ENCODE measurements at places on chromosomes 7 and 10.

GRCh38 chr10:47357911-47358310 is 9.7 kb downstream of the RBP3 start:
- DNase-seq, result no peak

GRCh38 chr10:72250666-72251065 is 23.1 kb upstream of the DDIT4 start:
- no peak for DNase-seq

DNA sequence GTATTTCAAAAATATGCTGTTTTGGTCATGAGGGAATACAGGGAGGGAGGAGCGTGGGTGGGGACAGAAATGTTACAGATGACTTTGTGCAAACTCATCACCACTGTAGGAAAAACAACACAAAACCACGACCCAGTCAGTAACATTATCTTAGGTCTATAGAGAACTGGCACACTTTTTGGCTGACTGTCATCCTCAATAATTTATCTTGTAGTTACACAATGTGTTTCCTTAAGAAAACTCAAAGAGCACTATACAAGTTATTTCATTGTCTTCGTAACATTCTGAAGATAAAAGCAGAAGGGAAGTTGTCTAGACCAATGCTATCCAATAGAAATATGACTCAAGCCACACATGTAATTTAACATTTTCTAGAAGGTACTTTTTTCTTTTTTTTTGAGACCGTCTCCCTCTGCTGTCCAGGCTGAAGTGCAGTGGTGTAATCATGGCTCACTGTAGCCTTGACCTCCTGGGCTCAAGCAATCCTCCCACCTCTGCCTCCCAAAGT is 16.9 kb upstream of the CDK14 start:
- no peak for DNase-seq

DNA sequence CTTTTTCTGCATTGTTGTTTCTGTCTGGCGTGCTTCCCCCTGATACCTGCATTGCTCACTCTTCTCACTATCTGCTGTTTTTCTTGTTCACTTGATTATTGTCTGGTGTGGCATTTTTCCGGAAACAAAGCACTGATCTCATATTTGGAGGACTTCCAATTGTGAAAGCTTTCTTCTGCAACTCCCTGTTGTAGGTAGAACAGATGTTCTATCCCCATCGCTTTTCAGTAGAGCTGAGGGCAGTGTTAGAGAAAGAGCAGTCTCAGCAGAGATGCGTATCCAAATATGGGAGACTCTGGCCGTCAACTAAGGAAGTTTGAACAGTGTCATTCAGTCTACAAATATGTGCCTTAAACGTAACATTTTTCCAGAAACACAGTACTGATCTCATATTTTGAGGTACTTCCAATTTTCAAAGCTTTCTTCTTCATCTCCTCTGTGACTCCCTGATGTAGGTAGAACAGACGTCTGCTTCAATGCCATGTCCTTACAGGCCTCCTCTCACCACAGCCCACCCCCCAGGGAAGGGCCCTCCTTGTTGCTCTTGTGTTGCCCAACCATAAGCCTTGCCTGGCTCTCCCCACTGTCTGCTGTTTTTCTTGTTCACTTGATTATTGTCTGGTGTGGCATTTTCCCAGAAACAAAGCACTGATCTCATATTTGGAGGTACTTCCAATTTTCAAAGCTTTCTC is 27.1 kb upstream of the GJD4 start:
- DNase-seq, result no peak

DNA sequence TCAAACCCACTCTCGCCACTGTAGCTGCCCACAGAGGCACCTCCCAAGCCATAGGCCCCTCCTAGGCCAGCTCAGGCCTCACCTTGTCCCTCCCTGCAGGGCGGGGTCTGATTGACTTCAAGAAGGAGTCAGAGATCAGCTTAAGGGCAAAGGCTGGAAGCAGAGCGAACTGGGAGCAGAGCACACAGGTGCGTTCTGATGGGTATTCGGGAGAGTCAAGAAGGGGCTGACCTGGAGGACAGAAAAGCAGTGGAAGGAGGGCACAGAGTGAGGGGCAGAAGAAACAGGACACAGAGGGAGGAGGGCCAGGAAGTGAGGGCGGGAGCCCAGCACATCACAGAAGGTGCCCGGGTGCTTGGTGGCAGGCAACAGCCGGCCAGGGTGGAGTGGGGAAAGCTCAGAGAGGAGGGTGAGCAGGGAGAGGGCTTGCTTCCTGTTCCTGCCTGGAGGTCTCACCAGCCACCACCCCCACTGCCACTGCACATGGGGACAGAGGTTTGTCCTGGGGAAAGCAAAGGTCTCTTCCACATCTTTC is at the start of gene AOC1:
Gene AOC1 (plus strand): TSS at position 147 of the 535 bp plus-strand sequence. CDS start 3,954 bp downstream, outside the sequence.
- DNase-seq, result no peak

DNA sequence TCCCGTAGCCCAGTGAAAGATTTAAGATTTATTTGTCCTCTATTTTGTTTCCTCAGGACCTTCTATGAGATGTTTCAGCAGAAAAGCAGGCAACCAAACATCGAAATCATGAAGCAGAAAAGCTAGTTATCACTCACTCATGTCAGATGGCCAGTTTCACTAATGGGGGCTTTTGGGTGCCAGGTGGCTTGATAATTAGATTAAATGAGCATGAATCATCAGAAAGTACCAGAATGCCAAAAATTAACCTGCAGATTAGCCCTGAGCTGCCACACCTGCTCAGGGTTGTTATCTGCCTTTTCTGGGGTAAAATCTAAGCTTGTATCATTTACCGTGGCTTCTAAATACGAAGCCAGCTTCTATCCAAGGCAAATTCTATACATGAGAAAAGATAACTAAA is 1017.5 kb downstream of the XPNPEP1 start:
- DNase-seq, result no peak

GRCh38 chr7:46484906-46485305 is 563.8 kb upstream of the IGFBP3 start:
- no peak for DNase-seq

DNA sequence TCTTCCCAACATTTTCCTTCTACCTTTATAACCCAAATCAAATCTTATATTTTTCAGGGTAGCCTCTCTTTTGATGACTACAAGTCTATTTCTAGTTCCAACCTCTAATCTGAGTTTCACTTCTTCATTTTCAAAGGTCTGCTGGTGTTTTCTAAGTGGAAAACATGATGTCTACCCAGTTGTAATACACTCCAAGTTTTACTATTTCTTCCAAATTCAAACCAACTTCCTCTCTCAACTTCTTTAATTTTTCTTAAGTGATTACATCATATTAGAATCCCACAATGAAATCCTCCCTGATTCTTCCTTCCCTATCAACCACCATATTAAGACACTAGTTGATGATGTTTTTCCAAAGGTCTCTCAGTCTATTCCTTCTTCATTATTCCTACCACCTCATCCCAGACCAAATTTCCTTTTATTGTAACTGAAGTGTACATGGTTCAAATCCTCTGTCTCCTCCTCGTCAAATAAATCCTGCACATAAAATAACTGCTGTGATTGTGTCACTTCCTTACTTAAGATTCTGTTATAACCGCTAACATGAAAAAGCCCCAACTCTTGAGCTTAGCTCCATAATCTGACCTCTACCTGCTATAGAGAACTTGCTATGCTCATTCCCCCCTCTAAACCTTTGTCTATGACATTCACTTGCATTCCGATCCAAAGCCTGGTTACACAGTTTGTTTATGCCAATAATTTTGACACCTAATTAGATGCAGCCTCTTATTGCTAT is 12.7 kb downstream of the TAS2R38 start:
- DNase-seq, result no peak

DNA sequence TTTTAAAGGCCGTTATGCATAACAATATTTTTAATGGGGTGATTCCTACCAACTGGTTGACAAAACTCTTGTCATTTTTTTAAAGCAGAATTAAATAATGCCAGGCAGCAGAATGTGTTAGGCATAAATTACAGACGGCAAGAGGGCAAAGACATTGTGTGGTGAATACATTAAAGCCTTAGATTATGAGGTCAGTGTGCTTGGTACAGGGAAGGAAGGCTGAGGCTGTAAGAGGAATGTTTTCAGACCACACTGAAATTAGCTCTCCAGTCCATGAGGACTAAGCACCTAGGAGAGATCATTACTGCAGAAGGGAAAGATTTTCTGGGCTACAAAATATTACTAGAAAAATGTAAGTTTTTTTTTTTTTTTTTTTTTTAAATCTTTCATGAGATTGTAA is 312.8 kb upstream of the PRKCQ start:
- DNase-seq, result no peak

- DNase-seq, result peak; percentile 51
These were observed 11.1 kb downstream of the MCU start for GRCh38 chr10:72702868-72703581.

Data from GM12865 (cell line).